ENCODE measurements at places on chromosomes 2 and 18.

DNA sequence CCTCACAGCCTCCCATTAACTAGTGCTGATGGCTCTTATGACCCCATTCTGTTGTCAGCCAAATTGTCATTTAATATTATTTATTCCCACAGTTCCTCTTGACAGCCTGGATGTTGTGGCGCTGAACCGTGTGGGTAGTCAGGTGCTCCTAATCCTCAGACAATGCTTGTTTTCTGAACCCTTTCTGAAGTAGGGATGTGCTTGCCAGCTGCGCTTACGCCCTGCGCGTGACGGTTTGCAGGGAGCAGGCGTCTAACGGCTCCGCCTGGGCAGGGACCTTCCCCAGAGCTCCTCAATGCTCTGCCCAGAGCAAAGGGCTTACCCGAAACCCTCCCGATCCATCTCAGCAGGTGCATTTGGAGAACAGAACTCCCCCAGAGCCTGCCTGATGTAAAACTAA, 358.2 kb upstream of the MYT1L start:
- no peak for DNase-seq

DNA sequence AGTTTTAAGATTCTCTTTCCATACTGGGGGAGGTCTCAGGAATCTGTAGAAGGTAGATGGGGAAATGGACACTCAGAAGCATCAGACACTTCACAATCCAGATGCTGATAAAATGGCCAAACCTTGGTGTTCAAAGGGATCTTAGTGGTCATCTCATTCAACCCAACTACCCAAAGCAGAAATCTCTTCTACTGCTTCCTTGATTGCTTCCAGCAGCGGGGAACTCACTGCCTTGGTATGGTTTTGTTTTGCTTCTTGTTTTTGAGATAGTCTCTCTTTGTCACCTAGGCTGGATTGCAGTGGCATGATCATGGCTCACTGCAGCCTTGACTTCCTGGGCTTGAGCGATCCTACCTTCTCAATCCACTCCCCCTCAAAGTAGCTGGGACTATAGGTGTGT, 39.3 kb upstream of the PTMA start:
- DNase-seq, result no peak

DNA sequence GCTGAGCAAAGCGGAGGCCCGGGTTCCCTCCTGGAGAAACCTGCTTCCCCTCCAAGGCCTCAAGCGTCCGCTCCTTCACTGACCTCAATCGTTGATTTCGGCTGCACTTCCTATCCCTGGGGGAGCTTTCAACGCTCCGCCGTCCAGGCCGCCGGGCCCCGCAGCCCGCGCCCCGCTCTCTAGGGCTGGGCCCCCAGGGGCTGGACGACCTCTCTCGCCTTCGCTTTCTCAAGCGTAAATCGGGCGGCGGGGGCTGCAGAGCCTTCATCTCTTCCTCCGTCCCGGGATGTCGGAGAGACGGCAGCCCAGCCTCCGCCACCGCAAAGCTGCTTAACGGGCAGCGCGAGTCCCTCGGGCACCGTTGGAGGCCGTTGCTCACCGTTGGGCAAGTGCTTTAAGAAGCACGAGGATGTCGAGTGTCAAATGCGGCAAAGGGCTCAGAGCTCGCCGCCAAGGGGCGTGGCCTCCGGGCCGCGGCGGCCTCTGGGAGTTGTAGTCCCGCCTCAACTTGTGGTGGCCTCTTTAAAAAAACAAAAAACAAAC, 8.5 kb downstream of the HES6 start:
- DNase-seq, result peak; percentile 68

- DNase-seq, result no peak
Observed at GRCh38 chr2:180130403-180130802, 123.3 kb upstream of the CWC22 start.

- no peak for DNase-seq
Observed at GRCh38 chr2:24492421-24493279, 1.6 kb downstream of the NCOA1 start.

DNA sequence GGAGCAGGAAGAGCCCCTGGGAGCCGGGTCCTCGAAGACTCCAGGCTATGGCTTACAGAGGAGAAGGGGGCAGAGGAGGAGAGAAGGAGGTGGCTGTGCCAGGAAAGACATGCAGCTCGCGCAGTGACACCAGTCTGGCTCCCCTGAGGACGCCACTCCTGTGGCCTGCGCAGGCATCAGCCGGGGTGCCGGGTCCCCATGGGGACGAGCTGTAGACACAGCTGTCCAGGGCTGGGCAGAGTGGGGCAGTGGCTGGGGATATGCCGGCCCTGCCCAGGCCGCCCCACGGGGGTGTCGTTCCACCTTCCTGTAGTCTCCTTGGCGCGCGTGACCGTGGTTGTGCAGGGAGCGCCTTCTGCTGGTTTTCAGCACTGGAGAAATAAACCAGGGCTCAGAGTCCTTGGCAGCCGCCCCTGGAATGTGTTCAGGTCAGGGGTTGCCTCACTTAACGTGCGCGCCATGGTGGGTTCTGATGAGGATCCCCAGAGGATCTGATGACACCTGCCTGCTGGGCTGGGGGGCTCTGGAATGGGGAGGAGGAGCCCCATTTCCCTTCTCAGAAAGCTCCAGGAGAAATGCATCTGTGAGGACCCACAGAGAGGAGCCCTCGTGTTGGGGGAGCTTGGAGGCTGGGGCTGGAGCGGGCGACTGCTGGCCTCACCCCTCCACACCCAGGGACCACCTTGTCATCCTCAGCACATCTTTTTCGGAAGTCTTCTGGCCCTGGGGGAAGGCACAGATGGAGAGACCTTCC, 26.7 kb downstream of the RAMP1 start:
- no peak for DNase-seq
